Epithelial cell of proximal tubule (primary cell): ENCODE measurements at places on chromosomes 16 and 17. TPM values are rescaled to one million over a fixed set of nuclear protein-coding genes. Genes with fewer than 3 reads are reported as not detected.

DNA sequence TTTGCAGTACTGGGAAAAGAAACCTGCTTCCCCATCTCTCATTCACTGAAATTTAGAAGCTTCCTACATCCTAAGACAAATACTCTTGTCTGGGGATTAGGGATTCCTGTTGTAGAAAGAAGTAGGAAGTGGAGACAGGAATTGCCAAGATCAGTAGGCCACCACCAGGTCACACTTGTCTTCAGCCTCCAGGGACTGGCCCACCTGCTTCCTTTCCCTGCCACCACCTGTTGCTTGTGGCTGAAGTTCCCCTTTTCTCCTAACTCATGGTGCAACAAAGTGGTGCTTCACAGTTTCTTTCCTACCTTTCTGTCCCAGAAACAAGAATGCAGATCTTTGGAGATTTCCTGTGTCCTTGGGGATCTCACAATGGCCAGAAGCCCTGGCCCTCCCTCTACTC lies 82.4 kb downstream of the WNT3 start:
- DNase-seq, result no peak

DNA sequence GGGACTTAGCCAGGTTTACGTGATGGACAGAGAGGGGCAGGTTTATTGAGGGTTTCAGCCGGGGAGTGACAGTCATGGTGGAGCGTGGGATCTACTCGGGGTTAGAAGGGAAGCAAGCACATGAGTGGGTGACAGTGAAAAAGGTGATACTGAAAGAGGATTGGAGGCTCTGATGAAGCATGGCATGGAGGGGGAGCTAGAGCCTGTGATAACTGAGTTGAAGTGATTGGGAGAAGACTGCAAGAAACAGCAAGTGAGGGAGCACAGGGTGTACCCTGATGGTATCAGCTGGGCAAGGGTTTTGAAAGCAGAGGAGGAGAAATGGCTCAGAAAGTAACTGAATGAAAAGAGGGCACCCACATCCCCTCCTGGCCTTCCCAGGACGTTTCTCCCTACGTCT lies 6.7 kb upstream of the KSR1 start:
- DNase-seq, result no peak

- no peak for DNase-seq
Observed at GRCh38 chr17:4960279-4960922, 7.2 kb downstream of the SPAG7 start.

- DNase-seq, result no peak
Observed at GRCh38 chr17:15145621-15146020, 119.5 kb downstream of the PMP22 start.

- peak; percentile 9 for DNase-seq
Observed at GRCh38 chr17:72826602-72827001, 265.9 kb downstream of the SLC39A11 start.

DNA sequence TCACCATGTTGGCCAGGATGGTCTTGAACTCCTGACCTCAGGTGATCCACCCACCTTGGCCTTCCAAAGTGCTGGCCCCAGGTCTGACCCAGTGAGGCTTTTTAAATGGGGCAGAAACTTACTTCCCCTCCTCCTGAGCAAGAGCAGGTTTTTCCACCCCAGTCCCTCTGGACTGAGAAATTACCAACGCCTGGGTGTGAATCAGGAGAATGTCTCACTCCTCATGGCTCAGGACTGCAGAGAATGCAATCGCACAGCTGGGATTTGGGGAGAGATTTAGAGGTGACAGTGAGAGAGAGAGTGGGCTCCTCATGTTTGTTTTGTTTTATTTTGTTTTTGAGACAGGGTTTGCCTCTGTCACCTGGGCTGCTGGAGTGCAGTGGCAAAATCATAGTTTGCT lies 203.6 kb downstream of the RAB11FIP4 start:
- DNase-seq, result no peak

DNA sequence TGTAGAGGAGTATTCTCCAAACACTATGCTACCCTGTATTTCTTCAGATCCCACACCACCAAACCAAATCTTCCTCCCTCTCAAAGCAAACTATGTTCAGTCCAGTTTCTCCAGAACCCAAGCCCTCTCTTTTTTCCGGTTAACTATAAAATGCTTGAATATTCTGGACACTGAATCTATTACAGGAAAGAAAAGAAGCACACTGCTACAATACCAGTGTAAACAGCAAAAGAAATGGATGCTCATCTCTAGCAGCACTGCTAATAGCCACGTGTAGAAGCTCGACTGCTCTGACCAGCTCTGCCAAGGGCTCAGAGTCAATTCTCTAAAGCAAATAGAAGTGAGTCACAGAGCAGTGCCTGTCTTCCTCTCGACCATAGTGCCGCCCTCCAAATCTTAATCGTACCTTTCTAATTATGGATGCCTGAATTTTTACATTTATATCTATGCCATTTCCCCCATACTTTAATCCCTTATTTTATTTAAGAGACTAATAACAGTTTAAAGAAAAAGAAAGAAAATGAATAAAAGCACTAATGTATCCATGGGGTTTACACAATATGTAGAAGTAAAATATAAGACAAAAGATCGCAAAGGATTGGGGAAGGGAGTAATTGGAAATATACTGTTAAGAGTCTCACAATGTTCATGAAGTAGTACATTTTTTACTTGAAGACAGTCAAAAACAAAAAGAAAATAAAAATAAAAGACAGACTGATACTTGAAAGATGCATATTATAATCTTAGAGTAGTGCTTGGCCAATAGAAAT lies 154.5 kb downstream of the PARN start:
- no peak for DNase-seq

- DNase-seq, result no peak
Observed at GRCh38 chr16:4313563-4314531, 2.0 kb upstream of the GLIS2 start.

DNA sequence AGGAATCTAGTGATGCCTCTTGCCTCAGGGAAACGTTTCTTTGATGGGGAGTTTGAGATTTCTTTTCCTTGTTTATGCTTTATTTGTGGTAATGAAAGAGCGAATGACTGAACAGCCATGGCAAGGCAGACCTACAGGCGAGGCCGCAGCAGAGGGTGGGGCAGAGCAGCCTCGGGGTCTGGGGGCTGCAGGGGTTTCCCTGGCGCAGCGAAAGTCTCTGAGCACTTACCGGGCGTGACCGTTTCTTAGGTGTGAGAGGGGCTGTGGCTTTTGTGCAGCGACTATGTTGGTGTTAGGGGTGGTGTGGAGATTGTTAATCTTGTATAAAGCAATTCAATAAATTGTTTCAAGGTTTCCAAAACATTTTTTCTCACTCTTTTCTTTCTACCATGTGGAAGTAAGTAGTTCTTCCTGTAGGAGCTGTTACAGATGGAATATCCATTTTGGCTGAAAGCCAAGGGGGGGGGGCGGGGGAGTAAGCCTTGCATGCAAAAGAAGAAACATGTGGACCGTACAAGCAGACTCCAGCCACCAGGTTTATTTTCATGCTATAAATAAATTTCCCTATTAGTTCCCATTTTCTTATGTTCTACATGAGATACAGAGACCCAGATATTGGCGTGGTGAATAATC lies 34.8 kb downstream of the UBN1 start:
- no peak for DNase-seq

GRCh38 chr16:52439171-52439701 lies 107.7 kb downstream of the TOX3 start:
- DNase-seq, result no peak

GRCh38 chr16:27230562-27231001 lies 27.3 kb downstream of the KDM8 start:
- DNase-seq, result no peak

- no peak for DNase-seq
Observed at GRCh38 chr17:49597928-49598655, 22.4 kb downstream of the NXPH3 start.

DNA sequence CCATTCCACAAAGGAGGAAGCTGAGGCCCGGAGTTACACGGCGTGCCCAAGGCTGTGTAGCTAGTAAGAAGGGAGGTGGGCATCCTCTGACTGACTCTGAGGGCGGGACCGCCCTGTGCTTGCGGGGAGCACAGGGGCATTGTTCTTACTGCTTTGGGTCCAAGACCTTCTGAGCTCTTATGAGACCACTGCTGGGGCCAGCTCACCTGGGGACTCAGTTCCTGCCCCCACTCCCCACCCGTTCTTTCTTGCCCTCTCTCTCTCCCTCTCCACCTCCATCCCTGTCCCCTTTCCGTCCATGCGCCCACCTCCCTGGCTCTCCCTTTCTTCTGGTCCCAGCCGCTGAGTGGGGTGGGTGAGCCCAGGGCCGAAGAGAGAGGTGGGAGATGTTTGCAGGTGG lies 19.6 kb downstream of the CCR7 start:
- no peak for DNase-seq

DNA sequence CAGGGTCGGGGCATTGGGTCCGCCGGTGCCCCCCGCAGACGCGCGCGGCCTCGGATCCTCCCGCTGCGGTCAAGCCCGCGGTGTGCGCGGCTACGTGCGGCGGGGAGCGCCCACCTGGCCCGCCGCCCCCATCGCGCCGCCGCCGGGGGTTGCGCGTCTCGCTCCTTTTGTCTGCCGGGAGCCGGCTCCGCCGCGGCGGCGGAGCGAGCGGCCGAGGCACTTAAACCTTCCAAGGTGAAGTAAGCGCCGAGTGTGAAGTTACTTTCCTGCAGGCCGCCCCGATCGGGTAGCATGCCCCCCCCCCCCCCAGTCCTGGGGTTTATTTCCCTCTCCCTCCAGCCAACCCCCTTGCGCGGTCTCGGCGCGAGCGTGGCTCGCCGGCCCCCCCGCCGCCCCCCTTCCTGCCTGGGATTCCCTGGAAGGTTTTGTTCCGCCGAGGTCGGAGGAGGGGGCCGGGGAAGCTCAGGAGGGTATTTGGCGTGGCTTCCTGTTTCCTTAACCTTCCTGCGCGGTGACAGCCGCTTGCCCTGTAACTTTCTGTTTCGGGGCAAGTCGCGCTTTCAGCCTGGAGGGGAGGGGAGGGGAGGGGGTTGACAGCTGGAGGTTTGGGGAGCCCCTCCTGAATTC lies 56.6 kb upstream of the GSE1 start:
- no peak for DNase-seq

DNA sequence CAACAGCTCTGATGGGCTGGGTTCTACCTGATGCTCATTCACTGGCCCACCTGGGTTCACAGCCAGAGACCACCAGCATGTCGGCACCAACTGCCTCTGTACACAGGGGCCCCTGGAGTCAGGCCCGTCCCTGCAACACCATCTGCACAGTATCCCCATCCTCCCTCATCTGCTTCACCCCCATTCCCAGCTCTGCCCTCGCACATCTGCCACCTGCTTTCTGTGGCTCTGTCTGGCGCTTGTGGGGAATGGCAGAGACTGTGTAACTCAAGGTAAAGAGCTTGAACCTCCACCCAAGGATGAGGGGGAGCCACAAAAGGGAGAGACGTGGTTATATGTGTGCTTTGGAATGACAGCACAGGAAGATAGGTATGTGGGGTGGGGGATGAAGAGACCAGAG lies 27.2 kb downstream of the SMPD3 start:
- DNase-seq, result no peak

- DNase-seq, result no peak
Observed at GRCh38 chr17:12537436-12537835, 128.3 kb upstream of the MYOCD start.

DNA sequence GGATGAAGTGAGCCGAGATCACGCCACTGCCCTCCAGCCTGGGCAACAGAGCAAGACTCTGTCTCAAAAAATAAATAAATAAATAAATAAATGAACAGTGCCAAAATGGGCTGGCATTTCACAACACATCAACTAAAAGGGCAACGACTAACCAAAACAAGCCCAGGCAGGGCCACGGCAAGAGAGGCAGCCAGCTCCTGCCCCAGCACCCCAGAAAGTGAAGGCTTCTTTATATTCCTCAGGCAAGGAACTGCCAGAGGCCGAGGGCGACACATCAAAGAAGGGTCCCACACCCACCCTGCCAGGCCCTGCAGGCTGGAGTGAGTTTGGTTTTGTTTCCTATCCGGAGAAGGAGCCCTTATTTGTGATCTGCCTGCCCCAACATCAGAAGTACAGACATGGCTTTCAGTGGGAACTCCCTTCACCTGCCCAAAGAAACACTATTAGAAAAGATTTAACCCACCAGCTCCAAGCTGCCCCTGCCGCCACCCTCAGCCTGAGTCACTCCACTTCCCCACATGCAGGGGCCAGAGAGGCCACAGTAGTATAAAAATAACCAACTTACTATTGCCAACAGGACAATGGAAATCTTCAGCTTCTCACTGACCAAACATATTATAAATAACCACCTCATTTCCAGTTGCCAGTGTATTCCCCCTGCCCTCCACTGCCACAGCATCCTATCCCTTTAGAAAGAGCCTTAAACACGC lies 8.0 kb downstream of the FBXO31 start:
- no peak for DNase-seq

KRTAP3-2 gene
- total RNA-seq, result not detected in 2 replicates

VAT1L gene
- total RNA-seq, result 0.29 and 0.92 TPM in 2 replicates

TBKBP1 gene
- total RNA-seq, result 1.3 and 4.2 TPM in 2 replicates

SRL gene
- total RNA-seq, result not detected in 2 replicates

KRTAP1-5 gene
- not detected in 2 replicates for total RNA-seq

CPSF4L gene
- total RNA-seq, result not detected in 2 replicates

GRB2 gene
- 77.5 and 82.8 TPM in 2 replicates for total RNA-seq

HSD17B1 gene
- 0.75 and 0.94 TPM in 2 replicates for total RNA-seq

MT3 gene
- 1.0 and 5.1 TPM in 2 replicates for total RNA-seq

CDC42EP4 gene
- total RNA-seq, result 46.8 and 115 TPM in 2 replicates

TPSB2 gene
- not detected in 2 replicates for total RNA-seq

ALDH3A1 gene
- 3.3 TPM in 1 of 2 replicates, not detected in the other for total RNA-seq

DYNLRB2 gene
- total RNA-seq, result not detected in 2 replicates
